ENCODE measurements at places on chromosomes 6 and 20.

DNA sequence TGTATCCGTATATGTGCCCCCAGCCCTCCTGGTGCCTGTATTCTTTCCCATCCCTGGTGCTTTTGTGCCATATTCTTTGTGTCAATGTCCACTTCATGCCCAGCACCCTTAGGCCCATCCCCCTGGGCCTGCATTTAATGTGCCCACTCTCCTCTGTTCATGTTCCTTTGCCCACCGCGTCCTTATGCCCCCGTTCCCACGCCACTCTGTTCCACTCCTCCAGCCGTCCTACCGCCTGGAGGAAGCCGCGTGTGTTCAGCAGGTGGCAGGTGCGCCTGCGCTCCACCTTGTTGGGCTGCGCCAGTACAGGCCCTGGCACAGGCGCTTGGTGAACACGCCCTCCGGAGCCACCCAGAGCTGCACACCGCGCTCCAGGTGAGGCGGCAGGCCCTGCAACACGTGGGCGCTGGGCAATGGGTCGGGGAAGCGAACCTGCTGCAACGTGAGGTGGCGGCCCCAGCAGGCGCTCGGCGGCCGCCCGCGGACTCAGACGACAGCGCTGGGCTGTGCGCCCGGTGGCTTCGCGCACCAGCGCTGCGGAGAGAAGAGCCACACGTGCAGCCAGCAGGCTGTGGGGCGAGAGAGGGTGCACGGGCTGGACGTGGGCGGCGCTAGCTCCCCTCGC, 4.0 kb upstream of the FOXS1 start:
- no peak for DNase-seq

- no peak for DNase-seq
These were observed 144.2 kb downstream of the REV3L start for GRCh38 chr6:111338843-111339242.

DNA sequence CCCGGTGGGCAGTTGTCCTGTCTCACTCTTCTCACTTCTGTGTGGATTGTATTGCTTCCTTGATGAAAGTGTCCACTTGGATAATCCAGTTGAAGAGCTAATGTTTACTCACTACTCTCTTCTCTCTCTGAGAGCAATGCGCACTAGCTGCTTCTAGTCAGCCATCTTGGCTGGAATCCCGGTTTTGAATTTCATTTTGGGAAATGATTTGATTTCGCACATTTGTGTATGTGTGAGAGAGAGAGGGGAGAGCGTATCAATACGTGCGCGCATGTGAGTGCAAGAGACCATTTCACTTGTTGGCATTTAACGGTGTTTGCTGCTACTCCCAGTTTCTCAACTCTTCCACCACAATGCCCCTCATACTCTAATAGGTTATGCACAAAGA, 67.8 kb downstream of the KLHL32 start:
- no peak for DNase-seq

GRCh38 chr6:138593124-138593877, 94.0 kb upstream of the NHSL1 start:
- peak; percentile 75 for DNase-seq

DNA sequence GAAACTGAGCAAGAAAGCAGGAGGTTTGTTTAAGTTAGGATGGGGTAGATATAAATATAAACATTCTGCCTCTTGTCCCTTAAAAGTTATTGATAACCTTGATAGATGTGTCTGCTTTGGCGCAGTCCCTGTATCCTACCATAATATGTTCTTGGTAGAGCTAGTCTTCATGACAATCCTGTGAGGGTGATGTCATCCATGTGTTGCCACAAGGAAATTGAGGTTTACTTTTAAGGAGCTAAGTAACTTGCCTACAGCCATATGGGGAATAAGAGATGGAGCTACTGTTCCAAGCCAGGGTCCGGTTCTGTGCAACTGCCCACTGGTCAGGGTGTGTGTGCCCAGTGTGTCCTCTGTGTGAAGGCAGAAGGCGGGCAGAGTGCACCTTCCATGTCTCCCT, 78.5 kb downstream of the SSR1 start:
- no peak for DNase-seq

GRCh38 chr6:21348504-21349195, 244.9 kb upstream of the SOX4 start:
- no peak for DNase-seq

GRCh38 chr6:97885828-97886227, 602.8 kb upstream of the MMS22L start:
- DNase-seq, result no peak

Data from LoVo (cell line).